HFFc6 (cell line): ENCODE measurements at places on chromosomes 3 and 15. TPM values are rescaled to one million over a fixed set of nuclear protein-coding genes. Genes with fewer than 3 reads are reported as not detected.

DLL4 gene
- 0.06 TPM in 1 of 3 replicates, not detected in the others for total RNA-seq

ATP10A gene
- total RNA-seq = 29.6 and 33.1 TPM in 2 replicates

CCNB2 gene
- total RNA-seq = 22.0 to 53.5 TPM (median 45.0 TPM) in 3 replicates

DNA sequence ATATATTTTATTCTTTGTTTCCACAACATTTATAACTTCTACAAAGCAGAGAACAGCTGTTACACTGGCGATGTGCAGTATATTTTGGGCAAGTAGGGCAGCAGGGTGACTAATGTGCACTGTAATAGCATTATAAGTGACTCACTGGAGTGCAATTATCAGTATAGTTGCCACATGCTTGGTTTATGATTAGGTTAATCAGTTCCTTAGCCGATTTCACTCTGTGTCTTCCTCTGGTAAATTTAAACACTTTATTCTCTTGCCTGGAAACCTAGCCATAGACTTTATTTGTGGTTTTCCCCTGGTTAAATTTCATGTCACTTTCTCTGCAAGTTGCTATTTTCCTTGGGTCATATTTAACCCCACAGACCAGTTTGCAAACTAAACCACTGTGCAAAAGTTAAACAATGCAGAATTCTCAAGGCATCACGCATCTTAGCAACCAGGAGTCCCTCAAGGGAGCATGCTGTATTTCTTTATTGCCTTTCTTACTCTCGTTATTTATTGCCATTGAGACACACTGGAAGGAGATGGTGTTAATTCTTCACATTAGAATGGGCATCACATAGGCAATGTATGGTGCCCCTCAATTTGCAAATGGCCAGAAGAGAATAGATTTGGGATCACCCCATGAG lies 690.2 kb upstream of the DPPA4 start:
- H3K4me1 ChIP-seq = peaks cover 30% of the 10 kb centered on the region
- peak; percentile 74 for DNase-seq
- peaks cover 5% of the 10 kb centered on the region; the same call in 1 of the 2 replicates for H3K36me3 ChIP-seq
- no peaks in the 10 kb centered on the region for H3K27me3 ChIP-seq

GRCh38 chr15:56307180-56307579 lies 58.0 kb upstream of the TEX9 start:
- no peak for DNase-seq
- H3K36me3 ChIP-seq = no peaks in the 10 kb centered on the region
- H3K27ac ChIP-seq = no peak overlapping the region

- peaks cover 1% of the 10 kb centered on the region for H3K27me3 ChIP-seq
- H3K36me3 ChIP-seq = peaks cover 10% of the 10 kb centered on the region; the same call in 1 of the 2 replicates
- peaks cover 47% of the 10 kb centered on the region for H3K4me1 ChIP-seq
Measured at GRCh38 chr3:170700054-170700404, 114.2 kb upstream of the SLC7A14 start.

- H3K4me3 ChIP-seq = no peak overlapping the region
- H3K36me3 ChIP-seq = 0 out of 2 replicates have a peak, but pooled peaks cover 4% of the 10 kb centered on the region
- DNase-seq = no peak
- peaks cover 2% of the 10 kb centered on the region for H3K27me3 ChIP-seq
Measured at GRCh38 chr3:182364323-182364722, 429.0 kb upstream of the ATP11B start.

CCR2 gene
- not detected in 3 replicates for total RNA-seq

DNA sequence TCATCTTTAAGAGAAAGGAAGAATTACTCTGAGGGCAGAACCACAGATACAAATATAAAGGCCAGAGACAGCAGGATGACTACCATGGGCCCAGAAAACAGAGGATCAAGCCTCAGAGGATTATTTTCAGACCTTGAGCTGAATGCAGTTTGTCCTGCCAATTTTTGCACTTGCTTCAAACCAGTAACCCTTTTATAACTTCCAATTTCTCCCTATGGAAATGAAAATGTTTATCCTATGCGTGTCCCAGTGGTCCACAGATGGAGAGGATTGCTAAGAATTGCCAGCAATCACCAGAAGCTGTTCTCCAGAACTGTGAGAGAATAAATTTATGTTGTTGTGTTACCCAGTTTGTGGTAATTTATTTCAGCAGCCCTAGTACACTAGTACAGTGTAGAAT lies 26.4 kb upstream of the MME start:
- H3K27me3 ChIP-seq = peaks cover 3% of the 10 kb centered on the region; the same call in 1 of the 2 replicates
- H3K4me1 ChIP-seq = peaks cover 6% of the 10 kb centered on the region; the same call in 1 of the 2 replicates

LCTL gene
- 0.22 to 0.75 TPM (median 0.47 TPM) in 3 replicates for total RNA-seq

FEZF2 gene
- total RNA-seq = not detected in 3 replicates

- H3K4me3 ChIP-seq = peak within 1 kb of the TSS; percentile 94
- H3K4me1 ChIP-seq = peaks cover 37% of the 10 kb centered on the region
- 0 out of 2 replicates have a peak, but pooled peaks cover under 1% of the 10 kb centered on the region for H3K27me3 ChIP-seq
- peaks cover 12% of the 10 kb centered on the region for H3K36me3 ChIP-seq
- peak within 1 kb of the TSS; percentile 93 for H3K27ac ChIP-seq
- peak; percentile 33 for DNase-seq
Measured at GRCh38 chr15:80152896-80153876, at the start of gene FAH. Gene FAH, plus strand, starts transcription at chr15:80152999. Its CDS starts 56 bp downstream, at chr15:80153055.

CFAP91 gene
- total RNA-seq = not detected in 3 replicates

- H3K4me1 ChIP-seq = peaks cover 48% of the 10 kb centered on the region
- no peaks in the 10 kb centered on the region for H3K27me3 ChIP-seq
- DNase-seq = no peak
- no peak overlapping the region for H3K4me3 ChIP-seq
- H3K27ac ChIP-seq = peak overlapping the region; percentile 76
Measured at GRCh38 chr3:151863611-151864010, 9.8 kb upstream of the SUCNR1 start.

DNA sequence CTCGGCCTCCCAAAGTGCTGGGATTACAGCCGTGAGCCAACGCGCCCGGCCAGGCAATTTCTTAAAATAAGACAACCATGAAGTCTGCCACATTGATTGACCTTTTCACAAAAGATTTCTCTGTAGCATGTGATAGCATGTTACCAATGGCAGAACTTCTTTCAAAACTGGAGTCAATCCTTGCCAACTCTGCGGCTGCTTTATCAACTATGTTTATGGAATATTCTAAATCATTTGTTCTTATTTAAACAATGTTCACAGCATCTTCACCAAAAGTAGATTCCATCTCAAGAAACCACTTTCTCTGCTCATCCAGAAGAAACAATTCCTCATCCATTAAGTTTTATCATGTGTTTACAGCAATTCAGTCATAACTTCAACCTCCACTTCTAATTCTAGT lies 9.4 kb downstream of the UBR1 start:
- DNase-seq = no peak
- peaks cover 32% of the 10 kb centered on the region for H3K36me3 ChIP-seq
- peak overlapping the region; percentile 27 for H3K4me3 ChIP-seq

DNA sequence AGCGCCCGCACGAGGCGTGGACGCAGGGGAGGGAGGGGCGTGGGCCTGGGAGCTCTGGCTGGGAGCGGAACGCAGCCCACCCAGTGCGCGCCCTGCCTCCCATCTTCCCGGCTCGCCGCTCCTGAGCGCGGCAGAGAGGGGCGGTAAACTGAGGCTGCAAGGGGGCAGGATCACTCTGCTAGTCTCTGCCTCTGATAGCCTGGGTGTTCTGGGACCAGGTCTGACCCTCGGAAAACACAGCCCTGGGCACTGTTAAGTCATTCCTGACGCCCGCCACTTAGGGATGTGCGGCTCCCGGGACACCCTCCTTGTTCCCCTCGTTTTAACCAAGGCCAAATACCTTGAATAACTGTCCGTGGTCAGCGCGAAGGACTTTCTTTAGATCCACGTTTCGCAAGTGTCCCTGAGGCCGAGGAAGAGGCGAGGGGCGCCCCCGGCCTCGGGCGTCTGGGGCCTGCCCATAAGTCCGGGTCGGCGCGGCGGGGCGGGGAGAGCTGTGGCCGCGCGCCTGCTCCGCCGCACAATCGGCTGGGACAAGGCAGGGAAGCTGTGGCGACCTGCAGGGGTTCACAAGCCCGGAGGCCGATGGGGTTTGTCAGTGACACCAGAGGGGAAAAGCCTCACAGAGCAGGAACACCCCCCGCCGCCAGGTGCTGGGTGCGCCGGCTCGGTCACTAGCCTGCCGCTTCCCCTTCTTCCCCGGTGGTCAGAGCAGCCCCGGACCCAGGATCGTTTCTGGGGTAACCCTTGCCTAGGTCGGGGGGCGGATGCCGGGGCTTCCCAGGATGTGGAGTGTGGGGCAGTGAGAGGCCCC lies 1.5 kb downstream of the ITPKA start:
- no peak overlapping the region; the same call in 1 of the 2 replicates for H3K4me3 ChIP-seq
- no peak for DNase-seq

- no peaks in the 10 kb centered on the region; the same call in 1 of the 2 replicates for H3K27me3 ChIP-seq
- H3K4me1 ChIP-seq = no peaks in the 10 kb centered on the region
- H3K4me3 ChIP-seq = no peak overlapping the region
- no peaks in the 10 kb centered on the region for H3K36me3 ChIP-seq
- DNase-seq = no peak
Measured at GRCh38 chr3:95797081-95797480, 1017.3 kb upstream of the EPHA6 start.

EPHB1 gene
- total RNA-seq = 0.79 to 2.6 TPM (median 0.81 TPM) in 3 replicates

GPR62 gene
- not detected in 3 replicates for total RNA-seq

DAPK2 gene
- 2.1 to 5.2 TPM (median 2.9 TPM) in 3 replicates for total RNA-seq

DNA sequence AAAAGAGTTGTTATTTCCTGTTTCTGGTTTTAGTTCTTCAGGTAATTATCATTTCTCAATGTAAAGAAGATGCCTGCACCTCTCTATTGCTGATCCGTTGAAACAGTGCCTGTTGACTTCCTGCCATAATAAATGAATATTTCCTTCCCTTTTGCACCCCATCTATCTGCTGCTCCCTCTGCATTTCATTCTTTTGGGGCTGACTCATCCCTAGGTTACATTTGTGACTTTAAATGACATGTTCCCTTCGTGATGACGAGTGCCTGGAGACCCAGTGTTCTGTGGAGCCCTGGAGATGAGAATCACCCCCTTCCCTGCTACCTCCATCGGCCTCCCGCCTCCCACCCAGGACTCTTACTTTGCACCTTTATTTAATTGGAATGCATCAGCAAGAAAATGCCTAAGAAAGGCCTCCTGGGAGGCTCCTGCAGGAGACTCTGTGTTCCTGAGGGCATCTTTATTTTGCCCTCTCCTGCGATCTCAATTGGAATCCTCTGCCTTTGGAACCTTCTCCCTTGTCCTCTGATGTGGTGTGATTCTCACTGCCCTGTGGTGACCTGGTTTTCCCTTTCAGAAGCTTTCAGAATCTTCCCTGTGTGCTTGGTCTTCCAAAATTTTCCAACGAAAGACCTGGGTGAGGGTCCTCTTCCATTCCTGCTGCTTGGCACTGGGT lies 13.7 kb downstream of the LRRK1 start:
- no peak for DNase-seq
- H3K4me3 ChIP-seq = no peak overlapping the region
- H3K4me1 ChIP-seq = peaks cover 34% of the 10 kb centered on the region
- peaks cover 11% of the 10 kb centered on the region for H3K36me3 ChIP-seq

STRC gene
- total RNA-seq = not detected in 2 replicates

POTEB3 gene
- not detected in 2 replicates for total RNA-seq

ASB7 gene
- total RNA-seq = 12.4 to 12.5 TPM (median 12.5 TPM) in 3 replicates

DNA sequence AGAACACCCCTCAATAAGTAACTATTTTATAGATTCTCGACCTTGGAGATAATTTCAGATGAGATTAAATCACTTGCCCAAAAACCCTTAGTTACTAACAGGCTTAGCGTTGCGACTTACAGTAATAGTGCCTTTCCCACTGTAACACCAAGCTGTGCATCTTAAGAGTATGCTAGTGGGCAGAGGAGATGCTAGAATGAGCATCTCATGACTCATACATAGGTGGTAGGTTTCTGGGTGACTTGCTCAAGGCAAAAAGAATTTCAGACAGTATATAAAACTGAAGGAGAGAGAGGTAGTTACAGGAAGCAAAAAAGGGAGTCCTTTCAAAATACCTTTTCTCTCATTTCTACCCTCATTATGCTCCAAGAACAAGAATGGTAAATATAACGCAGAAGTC lies 3.9 kb downstream of the KATNBL1 start:
- no peak overlapping the region for H3K4me3 ChIP-seq
- peak overlapping the region; percentile 52; the same call in 1 of the 2 replicates for H3K27ac ChIP-seq
- H3K36me3 ChIP-seq = peaks cover 22% of the 10 kb centered on the region
- no peaks in the 10 kb centered on the region; the same call in 1 of the 2 replicates for H3K27me3 ChIP-seq
- peak; percentile 19 for DNase-seq
- H3K4me1 ChIP-seq = peaks cover 39% of the 10 kb centered on the region

GRCh38 chr3:155052470-155052869 lies 27.6 kb upstream of the MME start:
- peaks cover 6% of the 10 kb centered on the region; the same call in 1 of the 2 replicates for H3K4me1 ChIP-seq
- peaks cover 28% of the 10 kb centered on the region for H3K36me3 ChIP-seq
- no peak overlapping the region for H3K27ac ChIP-seq
- no peak overlapping the region for H3K4me3 ChIP-seq

- no peak overlapping the region for H3K4me3 ChIP-seq
- no peaks in the 10 kb centered on the region for H3K4me1 ChIP-seq
- no peaks in the 10 kb centered on the region for H3K36me3 ChIP-seq
- DNase-seq = no peak
- no peaks in the 10 kb centered on the region for H3K27me3 ChIP-seq
Measured at GRCh38 chr3:144272680-144273079, 301.1 kb downstream of the DIPK2A start.

GRCh38 chr15:95266451-95267061 lies 1035.2 kb downstream of the MCTP2 start:
- peak overlapping the region; percentile 66 for H3K4me3 ChIP-seq
- H3K36me3 ChIP-seq = no peaks in the 10 kb centered on the region
- H3K27me3 ChIP-seq = no peaks in the 10 kb centered on the region
- H3K4me1 ChIP-seq = peaks cover 93% of the 10 kb centered on the region
- peak; percentile 84 for DNase-seq
- H3K27ac ChIP-seq = peak overlapping the region; percentile 80

GRCh38 chr3:42875325-42876151 lies at the start of gene CYP8B1:
Gene CYP8B1, minus strand, starts transcription at chr3:42875879. Its CDS starts 63 bp downstream, at chr3:42875816.
- H3K27ac ChIP-seq = no peak within 1 kb of the TSS
- no peak for DNase-seq
- H3K4me1 ChIP-seq = no peaks in the 10 kb centered on the region

- H3K27ac ChIP-seq = no peak overlapping the region
- peak; percentile 40 for DNase-seq
- peaks cover 15% of the 10 kb centered on the region for H3K27me3 ChIP-seq
- peaks cover 18% of the 10 kb centered on the region for H3K4me1 ChIP-seq
Measured at GRCh38 chr3:32794487-32795308, 23.1 kb upstream of the TRIM71 start.

DNA sequence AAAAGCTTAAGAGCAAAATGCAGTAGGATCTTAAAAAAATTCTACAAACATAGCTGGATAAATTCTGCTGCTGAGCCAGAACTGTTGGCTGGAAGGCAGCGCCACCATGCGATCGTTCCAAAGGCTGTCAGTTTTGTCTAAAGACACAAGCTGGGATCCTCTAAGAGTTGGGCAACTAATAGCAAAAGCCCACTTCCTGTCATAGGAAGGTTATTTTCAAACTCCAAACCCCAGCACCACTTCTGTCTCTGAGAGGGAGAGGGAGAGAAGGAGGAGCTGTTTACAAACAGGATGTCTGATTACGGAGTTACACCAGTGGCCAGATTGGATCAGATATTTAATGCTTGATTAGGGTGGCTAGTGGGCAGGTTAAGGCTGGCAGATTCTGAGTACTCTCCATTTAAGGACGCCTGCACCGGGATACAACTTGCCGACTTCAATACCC lies 44.0 kb downstream of the EIF4E3 start:
- peak overlapping the region; percentile 81 for H3K4me3 ChIP-seq
- peak overlapping the region; percentile 39 for H3K27ac ChIP-seq
- no peaks in the 10 kb centered on the region for H3K36me3 ChIP-seq
- no peaks in the 10 kb centered on the region for H3K27me3 ChIP-seq

GRCh38 chr3:52202384-52203077 lies 4.6 kb downstream of the ALAS1 start:
- peaks cover 53% of the 10 kb centered on the region for H3K36me3 ChIP-seq
- peaks cover 4% of the 10 kb centered on the region for H3K27me3 ChIP-seq
- no peak overlapping the region for H3K4me3 ChIP-seq
- no peak for DNase-seq

KNG1 gene
- total RNA-seq = not detected in 3 replicates

- H3K36me3 ChIP-seq = no peaks in the 10 kb centered on the region
- no peak overlapping the region for H3K4me3 ChIP-seq
- H3K4me1 ChIP-seq = no peaks in the 10 kb centered on the region
- H3K27me3 ChIP-seq = no peaks in the 10 kb centered on the region
Measured at GRCh38 chr3:166275024-166275390, 437.8 kb upstream of the BCHE start.
